Prostate gland (tissue), 2 donors: ENCODE measurements at places on chromosomes 4 and X.
A peak's percentile ranks its signal among the peaks of the same experiment; 100 is the strongest.

GRCh38 chrX:1673337-1673736 is 58.5 kb downstream of the ASMT start:
- no peak for DNase-seq

DNA sequence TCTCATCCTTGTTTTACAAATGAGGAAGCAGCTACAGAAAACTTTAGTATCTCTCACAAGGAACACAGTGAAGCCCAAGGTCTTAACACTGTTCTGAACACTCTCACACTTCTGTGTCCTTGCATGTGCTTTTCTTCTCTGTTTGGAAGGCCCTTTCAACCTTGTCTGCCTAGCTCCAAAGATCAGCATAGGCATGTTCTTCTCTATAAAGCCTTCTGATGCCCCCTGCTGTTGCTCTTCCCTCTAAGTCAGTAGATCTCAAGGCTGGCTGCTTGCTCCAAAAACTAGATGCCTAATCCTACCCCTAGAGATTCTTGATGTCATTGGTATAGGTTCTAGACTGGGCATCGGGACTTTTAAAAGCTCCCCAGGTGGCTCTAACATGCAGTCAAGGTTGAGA is 5.9 kb downstream of the APOO start:
- DNase-seq = peak; percentile 57

GRCh38 chr4:41747230-41748055 is 1.1 kb downstream of the PHOX2B start:
- DNase-seq = no peak

- DNase-seq = no peak
These were observed 10.4 kb downstream of the CCSER1 start for GRCh38 chr4:90137555-90137954.

DNA sequence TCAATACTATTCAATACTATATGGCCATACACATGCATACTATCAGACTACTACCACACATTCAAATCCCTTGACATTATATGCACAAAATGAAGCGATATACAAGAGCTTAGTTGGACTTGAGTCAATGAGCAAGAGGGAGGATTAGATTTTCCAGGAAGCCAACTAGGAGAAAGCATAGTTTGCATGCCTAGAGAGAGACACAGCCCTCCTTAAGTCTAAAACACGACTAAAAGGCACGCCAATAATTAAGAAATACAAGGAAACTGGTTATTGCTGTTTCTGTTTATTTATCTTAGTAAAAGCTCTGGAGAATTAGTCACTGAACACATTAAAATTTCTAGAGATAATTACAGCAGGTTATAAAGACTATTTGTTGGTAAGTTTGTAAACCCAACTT is 21.8 kb downstream of the MBNL3 start:
- DNase-seq = no peak

- DNase-seq = no peak
These were observed 768 bp upstream of the CXCL10 start for GRCh38 chr4:76024065-76024464.

GRCh38 chr4:8218371-8219031 is 19.4 kb downstream of the SH3TC1 start:
- no peak for DNase-seq

DNA sequence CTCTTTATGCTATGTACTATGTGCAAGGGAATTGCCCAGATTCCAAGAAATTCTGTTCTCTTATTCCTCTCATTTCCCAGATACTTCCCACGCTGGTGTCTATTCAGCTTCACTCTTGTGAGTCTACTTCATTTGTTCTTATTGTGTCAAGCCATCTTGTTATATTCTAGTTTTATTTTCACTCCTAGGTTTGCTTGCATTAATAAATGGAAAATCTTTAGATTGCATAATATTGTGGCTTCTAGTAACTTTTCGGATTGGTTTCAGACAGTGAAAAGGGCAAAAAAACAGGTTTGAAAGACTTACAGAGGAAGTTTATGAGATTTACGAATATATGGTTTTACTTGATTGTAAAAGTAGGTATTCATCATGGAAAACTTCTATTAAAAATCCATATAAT is 128.4 kb downstream of the BTC start:
- no peak for DNase-seq

DNA sequence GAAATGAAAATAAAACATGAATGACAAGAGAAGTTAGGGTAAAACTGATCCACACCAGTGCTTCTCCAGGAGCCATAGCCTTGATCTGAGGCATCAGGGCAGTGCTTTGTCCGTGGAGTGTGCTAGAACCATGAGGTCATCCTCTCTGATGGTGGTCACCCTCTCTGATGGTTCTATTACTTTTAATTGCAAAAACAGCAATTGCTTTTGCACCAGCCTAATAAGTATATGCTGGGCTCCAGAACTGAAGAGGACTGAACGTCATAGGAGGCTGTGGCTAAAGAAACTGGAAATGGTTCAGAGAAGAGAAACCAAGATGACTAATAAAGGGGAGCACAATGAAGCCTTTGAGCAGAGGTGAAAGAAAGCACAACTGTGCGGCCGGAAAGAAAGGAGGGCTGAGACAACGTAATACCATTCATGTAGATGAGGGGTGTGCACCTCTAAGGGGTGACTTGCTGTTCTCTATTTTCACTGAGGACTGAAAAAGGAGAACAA is 17.0 kb upstream of the TMEM154 start:
- DNase-seq = no peak

GRCh38 chrX:9562851-9563250 is 98.0 kb downstream of the TBL1X start:
- peak; percentile 20 for DNase-seq

- no peak for DNase-seq
These were observed 173.6 kb upstream of the NUDT6 start for GRCh38 chr4:123096038-123096437.

DNA sequence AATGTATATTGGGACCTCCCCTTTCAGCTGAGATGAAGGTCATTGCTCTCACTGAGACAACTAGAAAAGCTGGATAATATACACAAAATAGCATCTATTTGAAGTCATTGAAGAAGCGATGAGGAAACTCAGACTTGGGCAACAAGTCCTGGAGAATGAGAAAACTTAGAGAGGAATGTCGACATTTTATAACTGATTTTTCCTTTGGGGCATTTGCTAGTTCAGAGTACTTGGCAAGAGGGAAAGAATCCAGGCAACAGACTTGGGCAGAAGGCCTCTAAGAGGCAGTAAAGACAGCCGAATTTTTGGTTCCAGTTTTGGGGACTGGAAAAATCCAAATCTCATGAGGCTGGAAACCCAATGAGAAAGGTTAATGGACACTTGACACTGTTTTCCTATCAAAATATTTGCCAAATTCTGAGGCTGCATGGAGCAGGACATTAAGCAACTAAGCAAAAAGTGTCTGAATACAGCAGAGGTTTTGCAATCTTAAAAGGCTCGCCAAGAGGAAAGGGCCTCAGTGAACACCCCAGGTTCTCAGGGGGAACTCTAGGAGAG is 21.0 kb upstream of the ANXA5 start:
- DNase-seq = no peak

DNA sequence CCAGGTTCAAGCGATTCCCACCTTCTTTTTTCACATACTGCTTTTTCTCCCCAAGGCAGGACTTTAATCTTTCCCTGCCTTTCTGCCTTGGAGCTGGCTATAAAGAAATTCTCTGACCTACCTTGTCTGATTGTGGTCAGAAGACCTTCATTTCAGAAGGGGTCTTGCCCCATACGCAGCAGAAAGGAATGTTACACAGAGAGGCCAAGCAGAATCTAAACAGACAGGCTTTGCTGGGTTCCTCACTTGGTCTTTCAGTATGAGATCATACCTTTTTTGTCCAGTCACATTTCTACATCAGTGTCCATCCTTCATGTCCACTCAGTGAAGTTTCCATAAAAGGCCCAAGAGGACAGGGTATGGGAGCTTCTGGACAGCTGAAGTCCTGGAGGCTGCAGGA is 108.3 kb upstream of the RBPJ start:
- DNase-seq = no peak

DNA sequence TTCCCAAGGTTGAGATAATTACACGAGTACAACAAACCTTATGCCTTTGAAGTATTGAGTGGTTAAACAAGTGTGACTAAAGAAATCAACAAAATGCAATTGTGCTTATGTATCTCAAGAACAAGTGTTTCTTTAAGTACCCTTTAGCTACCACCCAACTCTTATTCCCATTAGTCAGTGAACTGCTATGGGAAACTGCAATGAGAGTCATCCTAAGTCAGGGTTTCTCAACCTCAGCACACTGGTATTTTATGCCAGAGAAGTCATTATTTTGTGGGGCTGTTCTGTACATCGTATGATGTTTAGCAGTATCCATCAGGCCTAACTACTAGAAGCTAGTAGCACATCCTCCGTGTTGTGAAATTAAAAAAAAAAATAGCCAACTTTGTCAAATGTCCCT is 549.1 kb upstream of the BOD1L1 start:
- DNase-seq = no peak

- no peak for DNase-seq
These were observed 586.5 kb upstream of the FTHL17 start for GRCh38 chrX:31658360-31658759.
